BJ (cell line): ENCODE measurements at places on chromosomes 6 and 20.
A peak's percentile ranks its signal among the peaks of the same experiment; 100 is the strongest.

DNA sequence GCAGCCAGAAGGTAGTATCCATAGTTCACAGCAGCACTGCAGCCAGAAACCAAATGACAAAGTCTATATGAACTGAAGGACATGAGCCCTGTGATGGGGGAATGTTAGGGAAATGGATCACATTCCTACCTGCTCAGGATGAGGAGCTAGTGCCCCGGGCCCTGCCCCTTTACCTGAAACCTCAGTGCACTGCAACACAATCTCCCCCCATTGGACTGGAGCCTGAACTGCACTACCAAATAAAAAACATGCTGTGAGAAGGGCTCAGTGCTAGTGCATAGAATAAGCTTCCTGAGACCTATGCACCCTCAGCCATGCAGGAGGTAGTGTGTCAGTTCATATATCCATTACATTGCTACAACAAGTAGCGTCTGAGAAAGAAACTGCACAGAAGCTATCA is 477.8 kb downstream of the HACE1 start:
- DNase-seq, result no peak

- DNase-seq, result peak; percentile 55
Measured at GRCh38 chr6:1461207-1461606, 71.8 kb downstream of the FOXF2 start.

GRCh38 chr6:53567701-53568100 is 22.8 kb upstream of the GCLC start:
- no peak for DNase-seq

DNA sequence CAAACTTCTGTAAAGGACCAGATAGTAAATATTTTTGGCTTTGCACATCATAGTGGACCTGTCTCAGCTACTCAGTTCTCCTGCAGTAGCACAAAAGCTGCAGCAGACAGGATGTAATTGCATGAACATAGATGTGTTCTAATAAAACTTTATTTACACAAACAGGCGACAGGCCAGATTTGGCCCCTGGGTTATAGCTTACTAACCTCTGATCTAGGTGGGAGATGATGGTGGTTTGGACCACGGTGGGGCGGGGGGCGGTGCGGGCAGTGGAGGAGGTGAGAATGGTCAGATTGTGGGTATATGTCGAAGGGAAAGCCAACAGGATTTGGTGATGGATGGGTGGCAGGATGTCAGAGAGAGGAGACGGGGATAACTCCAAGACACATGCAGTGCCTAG is 196.3 kb downstream of the ZMYND8 start:
- no peak for DNase-seq

GRCh38 chr6:136421537-136422158 is 128.6 kb downstream of the MAP7 start:
- DNase-seq, result no peak

DNA sequence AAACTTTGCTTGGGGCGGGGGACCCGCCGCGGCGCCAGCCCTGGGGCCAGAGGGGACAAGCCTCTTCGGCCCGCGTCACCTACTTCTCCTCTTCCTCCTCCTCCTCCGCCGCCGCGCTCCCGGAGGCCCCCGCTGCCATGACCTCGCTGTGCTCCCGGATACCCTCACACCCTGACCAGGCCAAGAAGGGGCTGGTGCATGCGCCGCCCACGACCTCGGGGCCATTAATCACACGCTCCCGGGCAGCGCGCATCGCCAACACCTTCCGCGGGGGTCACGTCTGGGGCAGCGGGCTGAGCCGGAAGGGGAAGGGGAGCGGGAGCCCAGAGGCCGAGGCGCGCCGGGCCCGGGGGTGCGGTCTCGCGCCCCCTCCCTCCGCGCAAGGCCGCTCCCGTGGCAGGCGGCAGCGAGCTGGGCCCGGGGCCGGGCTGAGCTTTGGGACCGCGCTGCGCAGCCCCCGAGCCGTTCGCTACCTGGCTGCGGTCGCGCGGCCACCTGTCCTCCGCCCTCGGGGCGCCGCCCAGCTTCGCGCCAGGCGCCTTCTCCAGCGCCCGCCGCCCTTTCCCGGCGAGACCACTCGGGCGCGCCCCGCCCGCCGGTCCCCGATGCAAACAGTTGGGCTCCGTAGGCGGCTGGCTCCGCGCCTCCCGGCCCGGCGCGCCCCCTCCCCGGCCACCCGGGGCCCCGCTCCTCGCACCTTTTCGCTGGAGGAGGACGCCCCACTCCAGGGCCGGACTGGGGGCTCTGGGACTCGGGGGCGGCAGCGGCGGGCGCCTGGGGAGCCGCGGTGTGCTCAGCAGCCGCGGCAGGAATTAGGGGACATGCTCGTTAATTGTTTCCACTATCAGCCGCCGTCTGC is 575 bp upstream of the CNR1 start:
- DNase-seq, result no peak

DNA sequence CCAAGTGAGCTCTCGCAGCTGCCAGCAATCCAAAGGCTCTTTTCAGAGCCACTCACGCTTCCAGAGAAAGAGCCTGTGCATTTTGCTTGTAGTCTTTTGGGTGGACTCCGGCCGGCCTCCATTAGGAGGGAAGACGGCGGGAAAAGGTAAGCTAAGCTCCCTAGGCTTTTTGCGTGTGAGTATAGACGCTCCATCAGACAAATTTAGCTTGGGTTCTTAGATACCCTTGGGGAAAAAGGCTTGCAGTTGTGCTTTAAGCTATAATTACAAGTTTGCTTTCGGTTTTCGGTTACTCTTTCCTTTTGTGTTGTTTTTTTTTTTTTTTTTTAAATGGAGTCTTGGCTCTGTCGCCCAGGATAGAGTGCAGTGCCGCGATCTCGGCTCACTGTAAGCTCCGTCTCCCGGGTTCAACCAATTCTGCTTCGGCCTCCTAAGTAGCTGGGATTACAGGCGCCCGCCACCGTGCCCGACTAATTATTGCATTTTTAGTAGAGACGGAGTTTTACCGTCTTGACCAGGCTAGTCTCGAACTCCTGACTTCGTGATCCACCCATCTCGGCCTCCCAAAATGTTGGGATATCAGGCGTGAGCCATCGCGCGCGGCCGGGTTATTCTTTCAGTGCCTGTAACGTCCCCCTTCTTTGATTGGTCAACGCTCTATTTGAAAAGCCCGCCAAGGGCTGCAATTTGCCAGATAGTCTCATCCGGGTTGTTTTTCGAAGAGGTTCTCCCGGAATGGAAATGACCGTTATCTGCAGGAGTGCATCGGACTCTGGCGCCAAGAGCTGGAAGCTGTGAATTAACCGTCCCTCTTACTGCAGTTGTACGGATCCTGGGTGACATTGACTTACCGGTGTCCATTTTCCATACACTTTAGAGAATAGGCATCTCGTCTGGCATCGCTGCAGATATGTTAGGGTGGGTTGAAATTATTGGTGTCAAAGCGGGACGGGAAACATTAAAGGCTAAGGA is 18.1 kb downstream of the OR2B2 start:
- DNase-seq, result peak; percentile 74

- no peak for DNase-seq
Measured at GRCh38 chr20:55535366-55535765, 470.0 kb downstream of the CBLN4 start.

DNA sequence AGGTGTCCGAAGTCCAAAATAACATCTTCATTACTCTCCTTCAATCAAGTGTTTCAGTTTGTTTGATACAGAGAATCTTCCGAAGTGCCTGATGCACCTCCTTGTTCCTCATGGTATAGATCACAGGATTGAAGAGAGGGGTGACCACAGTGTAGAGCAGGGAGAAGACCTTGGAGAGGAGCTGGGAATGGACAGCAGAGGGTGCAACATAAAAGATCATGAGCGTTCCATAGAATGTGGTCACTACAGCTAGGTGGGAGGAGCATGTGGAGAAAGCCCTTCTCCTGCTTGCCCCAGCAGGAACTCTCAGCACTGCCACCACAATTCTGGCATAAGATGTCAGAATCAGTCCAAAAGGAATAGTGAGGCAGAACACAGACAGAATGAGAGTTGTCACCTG is 11.9 kb downstream of the OR12D1 start:
- DNase-seq, result no peak

DNA sequence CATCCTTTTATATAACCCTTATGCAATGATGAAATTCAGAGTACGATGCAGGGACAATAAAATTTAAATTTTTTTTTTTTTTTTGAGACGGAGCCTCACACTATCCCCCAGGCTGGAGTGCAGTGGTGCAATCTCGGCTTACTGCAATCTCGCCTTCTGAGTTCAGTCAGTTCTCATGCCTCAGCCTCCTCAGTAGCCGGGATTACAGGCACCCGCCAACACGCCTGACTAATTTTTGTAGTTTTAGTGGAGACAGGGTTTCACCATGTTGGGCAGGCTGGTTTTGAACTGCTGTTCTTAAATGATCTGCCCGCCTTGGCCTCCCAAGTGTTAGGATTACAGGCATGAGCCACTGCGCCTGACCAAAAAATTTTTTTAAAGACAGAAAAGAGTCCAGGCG is 15.2 kb downstream of the MTO1 start:
- DNase-seq, result no peak

DNA sequence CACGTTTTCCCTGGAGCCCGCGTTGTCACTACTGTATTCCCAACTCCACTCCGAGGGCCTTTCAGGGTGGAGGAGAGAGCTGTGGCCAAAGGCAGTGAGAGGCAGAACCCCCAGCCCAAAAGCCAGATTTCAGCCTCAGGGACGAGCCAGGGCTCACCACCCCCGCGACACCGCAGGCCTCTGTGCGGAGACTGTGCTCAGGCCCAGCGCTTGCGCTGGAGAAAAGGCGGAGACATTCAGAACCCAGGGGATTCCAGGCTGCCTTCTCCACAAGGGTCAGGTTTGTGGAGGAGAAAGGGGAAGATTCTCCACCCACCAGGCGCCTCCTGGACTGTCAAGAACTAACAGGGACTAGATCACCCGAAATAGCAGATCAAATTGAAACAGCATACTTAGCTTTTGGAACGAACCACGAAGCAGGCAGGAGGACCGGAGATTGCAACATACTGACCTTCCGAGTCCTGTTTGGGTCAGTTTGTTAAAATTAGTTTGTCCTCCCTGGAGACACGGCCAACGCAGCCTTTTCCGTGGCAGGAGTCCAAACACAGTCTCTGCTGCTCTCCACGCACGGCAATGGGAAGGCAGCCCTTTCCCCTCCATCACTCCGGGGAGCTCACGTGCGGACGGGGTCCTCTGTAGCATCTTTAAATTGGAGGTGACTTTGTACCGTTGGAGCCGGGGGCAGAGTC is 14.4 kb downstream of the DLL1 start:
- DNase-seq, result no peak

DNA sequence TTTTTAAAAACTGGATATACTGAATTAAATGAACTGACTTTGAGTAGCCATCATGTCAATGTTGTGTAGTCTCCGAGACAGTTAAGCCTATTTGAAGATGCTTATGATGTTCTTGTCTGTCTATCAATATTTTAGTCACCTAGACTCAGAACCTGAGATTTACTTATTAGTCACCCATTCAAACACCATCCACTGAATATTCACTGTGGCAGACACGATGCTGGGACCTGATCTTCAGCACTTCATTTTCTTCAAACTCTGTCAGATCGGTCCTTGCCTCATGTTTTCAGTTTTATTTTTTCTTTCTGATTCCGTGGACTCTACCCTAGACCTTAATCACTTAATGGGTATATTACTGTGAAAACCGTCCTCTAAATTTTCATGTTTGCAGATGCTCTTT is 123.7 kb upstream of the MCHR2 start:
- DNase-seq, result no peak

GRCh38 chr20:4920655-4921054 is 80.7 kb downstream of the SLC23A2 start:
- no peak for DNase-seq

DNA sequence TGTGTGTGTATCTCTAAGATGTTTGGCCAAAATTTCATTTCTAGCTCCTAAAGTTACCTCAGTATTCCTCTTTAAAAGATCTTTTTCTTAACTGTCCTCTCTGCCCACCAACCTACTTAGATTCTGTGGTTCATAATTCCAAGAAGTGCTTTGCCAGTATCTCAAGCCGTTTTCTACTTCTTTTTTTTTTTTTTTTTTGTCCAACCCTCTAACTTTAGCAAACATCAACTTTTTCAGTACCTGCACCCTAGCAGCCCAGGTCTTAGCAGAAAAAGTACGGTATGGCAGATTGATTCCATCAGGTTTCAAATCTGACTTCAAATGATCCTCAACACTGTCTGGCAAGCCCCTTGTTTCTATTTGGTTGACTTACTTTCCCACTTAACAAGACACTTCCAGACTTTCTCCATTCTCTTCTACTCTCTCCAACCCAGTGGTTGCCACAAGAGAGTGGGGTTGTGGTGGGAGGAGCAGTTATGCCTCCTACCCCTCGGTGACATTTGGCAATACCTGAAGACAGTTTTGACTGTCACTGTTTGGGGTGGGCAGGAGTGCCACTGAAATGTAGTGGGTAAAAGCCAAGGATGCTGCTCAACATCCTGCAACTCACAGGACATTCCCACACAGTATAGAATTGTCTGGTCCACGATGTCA is 10.8 kb upstream of the MAN1A1 start:
- no peak for DNase-seq

DNA sequence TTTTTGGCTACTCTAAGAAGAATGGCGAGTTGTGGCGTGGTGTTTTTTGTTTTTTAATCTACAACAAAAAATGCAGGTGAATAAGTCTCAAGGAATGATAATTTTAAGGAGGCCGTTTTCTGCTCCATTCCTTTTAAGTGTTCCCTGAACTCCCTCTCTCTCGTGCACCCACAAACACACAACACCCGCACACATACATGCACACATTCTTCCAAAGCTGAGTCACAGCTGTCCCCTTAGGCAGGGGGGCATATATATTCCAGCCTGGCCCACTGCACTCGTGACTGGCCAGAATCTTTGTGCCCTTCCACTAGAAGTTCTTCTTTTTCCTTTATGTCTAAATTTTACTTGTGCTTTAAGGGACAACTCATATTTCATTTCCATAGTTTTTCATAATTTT is 405.7 kb downstream of the LMBRD1 start:
- no peak for DNase-seq

GRCh38 chr6:105940990-105941389 is 145.1 kb upstream of the PRDM1 start:
- no peak for DNase-seq

GRCh38 chr6:37288247-37288646 is 30.3 kb upstream of the TMEM217 start:
- DNase-seq, result no peak

DNA sequence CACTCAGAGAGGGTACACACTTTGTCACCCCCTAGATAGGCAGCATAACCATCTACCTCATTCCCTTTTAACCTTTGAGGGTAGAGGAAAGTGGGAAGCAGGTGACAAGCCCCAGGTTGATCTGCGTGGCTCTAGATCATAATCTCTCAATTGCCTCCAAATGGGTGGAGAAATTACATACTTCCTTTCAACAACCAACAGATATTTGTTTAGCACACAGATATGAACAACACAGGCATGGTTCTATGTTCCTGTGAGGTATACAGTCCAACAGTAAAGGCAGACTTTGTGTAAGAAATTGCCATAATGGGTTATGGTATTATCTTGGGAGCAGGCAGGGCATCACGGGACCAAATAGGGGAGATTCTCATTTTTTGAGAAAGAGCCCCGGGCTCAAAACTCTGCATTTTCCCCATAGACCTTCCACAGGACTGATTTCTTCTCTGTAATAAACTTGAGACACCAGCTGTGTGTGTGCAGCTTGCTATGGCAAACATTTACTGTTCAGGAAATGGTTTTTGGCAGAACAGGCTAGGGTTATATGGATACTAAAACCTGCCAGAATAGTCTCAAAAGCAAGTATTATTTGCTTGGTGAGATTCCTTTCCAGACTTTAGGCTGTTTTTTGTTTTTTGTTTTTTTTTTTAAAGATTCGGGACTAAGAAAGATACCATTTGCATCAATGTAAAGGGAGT is 126.2 kb downstream of the CD164 start:
- DNase-seq, result no peak
